ENCODE measurements at places on chromosomes 5 and 9.

DNA sequence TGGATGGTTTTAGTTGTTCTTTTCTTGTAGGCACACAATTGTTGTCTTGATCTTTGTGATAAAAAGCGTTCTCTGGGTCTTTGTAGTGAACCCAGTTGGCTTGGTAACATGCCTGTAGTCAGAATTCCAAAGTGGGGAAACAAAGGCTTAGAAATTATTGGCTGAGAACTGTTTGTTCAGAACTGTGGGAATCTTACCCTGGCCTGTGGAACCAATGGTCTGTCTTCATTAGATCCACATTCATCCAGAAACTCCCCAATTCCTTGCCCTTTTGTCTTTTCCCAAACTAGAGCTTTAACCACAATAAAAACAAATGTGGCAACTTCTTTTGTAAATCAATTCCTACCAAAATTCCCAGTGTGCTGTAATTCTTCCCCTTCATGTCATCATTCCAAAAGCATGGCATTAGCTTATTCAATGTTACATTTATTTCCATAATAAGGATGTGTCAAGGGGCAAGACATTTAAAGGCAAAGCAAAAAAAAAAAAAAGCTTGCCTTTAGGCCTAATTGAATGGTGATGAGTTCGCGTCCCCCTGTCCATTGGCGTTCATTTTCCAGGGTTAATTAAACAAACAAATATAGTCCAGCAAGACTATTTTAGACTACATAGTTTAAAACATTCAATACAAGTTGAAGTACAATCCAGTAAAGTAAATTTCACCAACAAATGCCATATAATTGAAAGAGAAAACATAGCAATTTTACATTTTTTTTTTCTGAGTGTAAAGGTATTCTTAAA, 249.8 kb upstream of the ZNF608 start:
- DNase-seq = no peak

GRCh38 chr5:140118302-140118936, 4.5 kb downstream of the PURA start:
- DNase-seq = no peak

GRCh38 chr5:145495741-145496140, 339.4 kb downstream of the PRELID2 start:
- DNase-seq = no peak

- no peak for DNase-seq
Measured at GRCh38 chr5:72394688-72395087, 74.5 kb downstream of the PTCD2 start.

GRCh38 chr5:31987985-31988710, 186.0 kb downstream of the GOLPH3 start:
- no peak for DNase-seq

GRCh38 chr5:135450336-135450735, 1.8 kb downstream of the TIFAB start:
- DNase-seq = no peak

- no peak for DNase-seq
Measured at GRCh38 chr5:56301069-56301468, 67.9 kb upstream of the ANKRD55 start.

- DNase-seq = no peak
Measured at GRCh38 chr5:92962752-92963151, 618.3 kb downstream of the NR2F1-AS1 start.
